ENCODE measurements at places on chromosomes 2 and 18.

GRCh38 chr18:33115476-33115875 lies 325.0 kb downstream of the CCDC178 start:
- DNase-seq, result no peak

DNA sequence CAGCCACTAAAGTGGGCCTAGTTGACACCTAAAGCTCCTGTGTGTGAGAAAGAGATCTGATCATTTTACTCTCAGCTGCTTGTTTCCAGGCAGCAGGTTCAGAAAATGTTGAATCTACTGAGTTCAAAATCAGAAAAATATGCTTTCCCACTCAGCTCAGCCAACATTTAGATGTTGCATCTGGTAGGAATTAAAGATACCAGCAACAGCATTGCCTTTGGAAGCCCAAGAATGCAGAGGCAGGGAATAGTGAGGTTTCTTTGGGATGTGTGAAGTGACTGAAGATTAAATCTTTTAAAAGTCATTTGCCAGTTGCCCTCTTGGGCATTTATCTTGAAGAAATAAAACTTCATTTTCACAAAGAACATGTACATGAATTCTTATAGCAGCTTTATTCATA lies 33.9 kb upstream of the DOCK10 start:
- no peak for DNase-seq

- no peak for DNase-seq
These were observed 34.2 kb upstream of the CTDP1 start for GRCh38 chr18:79645291-79645983.

DNA sequence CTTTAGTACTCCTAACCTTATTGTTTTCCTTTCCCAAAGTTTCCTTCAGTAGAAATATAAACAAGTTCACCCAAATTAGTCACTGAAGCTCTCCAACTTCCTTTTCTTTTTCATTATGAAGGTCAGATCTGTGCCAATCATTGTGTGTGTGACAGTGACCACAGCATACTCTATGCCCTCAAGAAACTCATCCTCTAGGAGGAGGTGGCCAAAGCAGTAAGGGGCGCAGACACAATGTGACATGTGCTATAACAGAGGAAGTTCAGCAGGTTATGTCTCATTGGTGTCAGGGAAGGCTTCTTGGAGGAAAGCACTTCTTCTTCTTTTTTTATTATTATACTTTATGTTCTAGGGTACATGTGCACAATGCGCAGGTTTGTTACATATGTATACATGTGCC lies 60.0 kb upstream of the PSME4 start:
- DNase-seq, result no peak

- DNase-seq, result no peak
These were observed 97.0 kb downstream of the FHOD3 start for GRCh38 chr18:36394486-36394885.

GRCh38 chr2:239802185-239802649 lies 222.9 kb downstream of the NDUFA10 start:
- DNase-seq, result no peak

GRCh38 chr2:173213181-173213580 lies 137.5 kb downstream of the MAP3K20 start:
- DNase-seq, result no peak

DNA sequence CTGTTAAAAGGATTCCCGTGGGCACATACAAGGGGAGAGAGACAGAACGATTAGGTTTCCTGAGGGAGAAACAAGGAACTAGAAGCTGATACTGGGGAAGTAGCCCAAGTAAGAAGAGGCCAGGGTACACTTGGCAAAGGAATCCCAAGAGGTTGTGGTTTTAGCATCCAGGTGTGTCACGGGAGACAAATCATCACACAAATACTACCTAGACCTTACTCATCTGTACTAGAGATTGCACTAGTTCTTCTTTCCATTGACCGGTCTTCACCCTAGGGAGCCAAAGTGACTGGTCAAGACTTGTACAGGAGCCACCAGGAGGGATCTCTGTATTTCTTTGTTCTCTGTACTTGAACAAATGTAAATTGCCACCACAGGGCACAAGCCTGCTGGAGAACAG lies 14.2 kb upstream of the NR4A2 start:
- no peak for DNase-seq

DNA sequence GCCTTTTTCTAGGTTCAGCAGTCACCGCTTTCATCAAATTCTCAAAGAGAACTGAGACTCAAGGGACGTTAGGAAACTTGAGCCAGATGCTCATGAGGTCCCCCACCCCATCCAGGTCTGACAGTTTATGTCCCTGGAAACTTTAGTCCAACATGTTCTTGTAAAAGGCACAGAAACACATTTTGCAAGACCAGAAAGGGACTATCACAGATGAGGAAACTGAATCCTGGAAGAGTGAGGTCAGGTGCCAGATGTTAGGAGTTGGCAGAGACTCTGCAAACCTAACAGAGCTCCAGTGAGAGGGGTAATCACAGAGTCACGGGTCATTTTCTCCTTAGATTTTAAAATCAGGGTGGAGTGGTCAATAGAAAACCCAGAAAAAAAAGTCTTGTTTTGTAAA lies 76.6 kb downstream of the RDH14 start:
- DNase-seq, result no peak

DNA sequence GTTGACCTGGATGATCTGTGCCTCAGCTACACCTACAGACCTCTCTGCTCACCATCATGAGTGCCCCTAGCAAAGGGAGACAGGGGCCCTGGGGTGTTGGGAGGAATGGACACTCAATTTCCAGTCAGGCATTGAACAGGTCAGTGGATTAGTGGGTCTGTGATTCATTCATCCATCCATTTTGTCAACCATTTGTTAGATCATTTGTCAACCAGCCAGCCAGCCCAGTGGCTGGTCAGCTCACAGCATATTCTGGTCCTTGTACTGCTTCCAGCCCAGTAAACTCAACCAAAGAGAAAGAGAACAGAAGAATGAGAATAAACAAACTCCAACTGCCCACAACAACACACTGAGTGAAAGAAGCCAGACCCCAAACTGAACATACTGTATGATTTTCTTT lies 4.6 kb upstream of the KLF11 start:
- DNase-seq, result no peak

All from activated CD4-positive, alpha-beta T cell treated with anti-CD3 and anti-CD28 coated beads, Interleukin-2, amount 10 ng/mL, durations not matched to agents 7 days and 5 days (primary cell).